ENCODE measurements at places on chromosomes 4 and X.

DNA sequence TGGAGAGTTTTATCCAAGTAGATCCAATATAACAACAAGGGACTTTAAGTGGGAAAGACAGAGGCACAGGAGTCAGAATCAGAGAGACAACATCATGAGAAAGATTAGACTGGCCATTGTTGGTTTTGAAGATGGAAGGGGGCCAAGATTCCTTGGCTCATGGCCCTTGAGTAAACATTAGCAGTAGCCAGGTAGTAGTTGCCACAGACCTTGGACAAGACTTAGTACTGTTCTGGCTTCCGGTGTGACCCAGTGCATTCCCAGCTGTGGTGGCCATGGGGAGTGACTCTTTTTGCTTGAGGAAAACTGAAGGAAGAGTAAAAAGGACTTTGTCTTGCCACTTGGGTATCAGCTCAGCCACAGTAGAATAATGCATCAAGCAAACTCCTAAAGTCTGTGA is 462.2 kb upstream of the CPXCR1 start:
- DNase-seq = no peak

GRCh38 chrX:124005228-124005627 is 43.7 kb downstream of the STAG2 start:
- no peak for DNase-seq

GRCh38 chrX:112613039-112613438 is 66.7 kb downstream of the LHFPL1 start:
- DNase-seq = no peak

- DNase-seq = no peak
These were observed 92.2 kb upstream of the GPR34 start for GRCh38 chrX:41596596-41596995.

- no peak for DNase-seq
These were observed 89.0 kb upstream of the NMU start for GRCh38 chr4:55725057-55725456.

GRCh38 chrX:49972328-49972860 is 50.0 kb downstream of the CLCN5 start:
- DNase-seq = no peak

GRCh38 chr4:98482503-98482846 is 175.9 kb downstream of the TSPAN5 start:
- no peak for DNase-seq

- no peak for DNase-seq
These were observed 26.4 kb downstream of the PRIMPOL start for GRCh38 chr4:184675821-184676492.

- no peak for DNase-seq
These were observed 450.8 kb upstream of the BOD1L1 start for GRCh38 chr4:14078326-14078725.

DNA sequence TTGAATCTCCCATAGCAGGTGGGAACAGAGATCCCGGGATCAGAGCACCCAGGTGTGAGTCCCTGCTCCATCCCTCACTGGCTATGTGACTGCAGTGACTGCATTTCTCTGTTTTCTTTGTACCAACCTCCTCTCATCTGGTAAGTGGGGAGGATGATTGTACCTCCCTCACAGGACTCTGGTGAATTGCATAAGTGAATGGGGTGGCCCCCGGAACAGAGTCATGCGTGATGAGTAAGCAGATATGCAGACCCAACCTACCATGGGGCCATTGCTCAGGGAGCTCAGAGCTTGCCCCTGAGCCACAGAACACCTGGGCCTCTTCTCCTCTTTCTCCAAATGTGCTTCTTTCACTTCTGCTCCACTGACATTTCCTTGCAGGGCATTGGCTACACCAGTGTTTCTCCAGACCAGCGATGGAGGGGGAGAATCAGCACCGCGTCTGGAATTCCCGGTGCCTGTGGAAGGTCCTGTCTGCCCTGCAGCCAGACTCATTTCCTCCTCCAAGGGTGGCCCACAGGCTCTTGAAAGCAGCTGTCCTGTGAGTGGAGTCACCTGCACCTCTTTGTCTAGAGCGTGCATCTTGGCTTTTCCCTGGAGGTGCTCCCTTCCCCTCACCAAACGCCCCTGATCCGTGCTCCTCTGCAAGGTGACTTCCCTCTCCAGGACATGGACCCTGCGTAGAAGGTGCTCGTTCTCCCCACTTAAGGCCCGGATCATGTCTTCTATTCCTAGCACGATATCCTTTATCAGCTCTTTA is 30.0 kb downstream of the C4orf50 start:
- no peak for DNase-seq

DNA sequence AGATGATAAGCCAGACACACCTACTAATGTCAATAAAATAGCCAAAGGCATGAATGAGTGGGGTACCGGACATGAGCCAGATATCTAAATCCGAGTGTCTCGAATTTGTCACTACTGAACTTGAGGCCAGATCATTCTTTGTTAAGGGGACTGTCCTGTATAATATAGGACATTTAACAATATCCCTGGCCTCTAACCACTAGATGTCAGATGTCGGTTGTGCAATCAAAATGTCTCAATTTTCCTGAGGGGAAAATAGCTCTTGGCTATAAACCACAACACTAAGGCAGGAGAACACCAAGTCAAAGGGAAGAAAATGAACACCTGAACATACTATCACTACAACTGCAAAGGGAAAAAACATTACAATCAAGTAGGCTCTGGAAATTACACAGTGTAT is 154.5 kb downstream of the GPM6A start:
- no peak for DNase-seq

DNA sequence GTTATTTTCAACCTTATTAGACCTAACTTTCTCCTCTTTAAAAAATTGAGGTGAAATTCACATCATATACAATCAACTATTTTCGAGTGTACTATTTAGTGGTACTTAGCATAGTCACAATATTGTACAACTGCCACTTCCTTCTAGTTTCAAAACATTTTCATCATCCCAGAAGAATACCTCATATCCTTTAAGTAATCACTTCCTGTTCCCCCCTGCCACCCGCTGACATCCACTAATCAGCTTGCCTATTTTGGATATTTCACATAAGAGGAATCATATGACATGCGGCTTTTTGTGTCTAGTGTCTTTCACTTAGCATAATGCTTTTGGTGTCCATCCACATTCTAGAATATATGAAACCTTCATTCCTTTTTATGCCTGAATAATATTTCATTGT is 10.0 kb upstream of the PPA2 start:
- no peak for DNase-seq

- DNase-seq = no peak
These were observed 229.6 kb downstream of the OPHN1 start for GRCh38 chrX:68203646-68204045.

DNA sequence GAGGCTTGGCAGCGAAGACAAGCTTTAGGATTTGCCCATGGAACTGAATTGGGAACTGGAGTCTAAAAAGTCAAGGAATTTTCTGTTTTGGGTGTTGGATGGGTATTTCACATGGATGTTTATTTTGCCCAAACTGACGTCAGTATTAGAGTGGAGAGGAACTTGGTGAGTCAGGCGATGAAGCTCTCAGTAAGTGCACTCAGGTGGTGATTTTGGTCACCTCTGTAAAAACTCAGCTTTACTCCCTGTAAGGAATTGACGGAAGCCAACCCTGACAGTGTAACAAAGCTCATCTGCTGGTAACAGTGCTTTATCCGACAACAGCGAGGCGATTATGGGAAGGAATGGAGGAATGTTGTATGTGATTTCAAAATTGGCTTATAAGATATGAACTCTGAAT is 77.0 kb upstream of the PGRMC2 start:
- DNase-seq = no peak

DNA sequence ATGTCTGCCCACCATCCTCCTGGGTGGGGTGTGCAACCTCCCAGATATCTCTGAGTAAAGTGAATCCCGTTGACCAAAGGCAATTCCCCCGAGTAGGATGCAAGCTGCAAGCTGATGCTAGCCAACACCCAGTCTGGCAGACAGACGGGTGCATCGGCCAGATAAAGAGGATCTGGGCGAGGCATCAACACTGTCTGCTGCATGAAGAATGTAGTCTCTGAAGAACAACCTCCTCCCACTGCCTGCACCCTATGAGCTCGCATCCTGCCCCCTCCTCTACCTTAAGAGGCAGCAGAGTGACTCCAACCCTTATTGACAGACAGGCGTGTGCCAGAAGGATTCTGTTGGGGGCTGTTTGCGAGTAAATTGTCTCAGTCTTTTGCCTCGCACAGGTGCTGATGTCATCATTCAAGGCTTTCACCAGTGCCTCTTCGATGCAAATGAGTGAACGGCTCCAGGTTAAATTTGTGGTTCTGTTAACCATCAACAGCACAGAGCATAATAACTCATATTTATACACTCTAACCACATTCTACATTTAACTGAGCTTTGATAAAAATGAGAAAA is 546.9 kb downstream of the BCOR start:
- no peak for DNase-seq

DNA sequence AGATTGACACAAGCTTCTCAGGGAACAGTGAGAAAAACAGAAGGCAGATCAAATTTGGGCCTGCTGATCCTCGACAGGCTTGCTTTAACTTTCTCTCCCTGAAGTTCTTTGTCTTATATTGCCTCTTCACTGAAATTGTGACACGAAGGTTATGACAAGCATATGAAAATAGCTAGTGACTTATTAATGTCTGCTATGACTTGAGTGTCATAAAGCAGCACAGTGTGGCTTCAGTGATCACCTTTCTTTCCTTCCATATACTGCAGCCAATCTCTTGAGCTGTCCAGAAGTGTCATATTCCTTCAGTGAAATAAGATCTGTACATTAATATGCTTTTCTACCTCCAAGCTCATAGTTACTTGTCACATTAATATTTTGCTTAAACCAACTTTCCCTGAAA is 870.2 kb downstream of the C4orf33 start:
- no peak for DNase-seq

GRCh38 chr4:25320336-25320735 is 7.8 kb downstream of the ZCCHC4 start:
- peak; percentile 32 for DNase-seq

DNA sequence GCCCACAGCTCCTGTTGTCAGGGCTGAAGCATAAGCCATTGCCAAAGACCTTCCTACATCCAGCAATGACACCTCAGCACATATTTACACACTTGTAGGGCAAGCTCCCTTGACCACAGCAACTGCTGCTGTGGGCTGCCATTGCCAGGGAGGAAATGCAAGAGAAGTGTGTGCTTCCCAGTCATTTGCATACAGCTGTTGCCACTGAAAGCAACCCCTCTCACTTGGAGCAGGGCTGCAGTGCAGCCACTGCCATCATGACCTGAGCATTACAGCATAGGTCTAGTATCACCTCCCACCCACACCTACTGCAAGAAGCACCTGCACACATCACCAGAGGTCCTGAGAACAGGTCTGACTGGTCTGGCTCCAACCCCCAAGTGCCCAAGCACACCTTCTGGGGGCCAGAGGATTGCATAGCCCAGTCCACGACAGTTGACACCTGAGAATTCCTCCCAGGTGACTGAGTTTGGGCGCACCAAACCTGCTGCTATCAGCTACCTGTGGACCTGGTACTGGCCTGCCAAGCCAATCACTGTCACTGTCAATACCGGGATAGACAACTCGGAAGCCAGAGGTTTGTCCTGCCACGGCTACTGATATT is 636.5 kb upstream of the SLIT2 start:
- no peak for DNase-seq

DNA sequence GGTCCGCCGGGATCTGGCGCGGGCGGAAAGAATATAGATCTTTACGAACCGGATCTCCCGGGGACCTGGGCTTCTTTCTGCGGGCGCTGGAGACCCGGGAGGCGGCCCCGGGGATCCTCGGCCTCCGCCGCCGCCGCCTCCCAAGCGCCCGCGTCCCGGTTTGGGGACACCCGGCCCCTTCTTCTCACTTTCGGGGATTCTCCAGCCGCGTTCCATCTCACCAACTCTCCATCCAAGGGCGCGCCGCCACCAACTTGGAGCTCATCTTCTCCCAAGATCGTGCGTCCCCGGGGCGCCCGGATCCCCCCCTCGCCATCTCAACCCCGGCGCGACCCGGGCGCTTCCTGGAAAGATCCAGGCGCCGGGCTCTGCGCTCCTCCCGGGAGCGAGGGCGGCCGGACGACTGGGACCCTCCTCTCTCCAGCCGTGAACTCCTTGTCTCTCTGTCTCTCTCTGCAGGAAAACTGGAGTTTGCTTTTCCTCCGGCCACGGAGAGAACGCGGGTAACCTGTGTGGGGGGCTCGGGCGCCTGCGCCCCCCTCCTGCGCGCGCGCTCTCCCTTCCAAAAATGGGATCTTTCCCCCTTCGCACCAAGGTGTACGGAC is 482 bp upstream of the SHOX start:
- no peak for DNase-seq

DNA sequence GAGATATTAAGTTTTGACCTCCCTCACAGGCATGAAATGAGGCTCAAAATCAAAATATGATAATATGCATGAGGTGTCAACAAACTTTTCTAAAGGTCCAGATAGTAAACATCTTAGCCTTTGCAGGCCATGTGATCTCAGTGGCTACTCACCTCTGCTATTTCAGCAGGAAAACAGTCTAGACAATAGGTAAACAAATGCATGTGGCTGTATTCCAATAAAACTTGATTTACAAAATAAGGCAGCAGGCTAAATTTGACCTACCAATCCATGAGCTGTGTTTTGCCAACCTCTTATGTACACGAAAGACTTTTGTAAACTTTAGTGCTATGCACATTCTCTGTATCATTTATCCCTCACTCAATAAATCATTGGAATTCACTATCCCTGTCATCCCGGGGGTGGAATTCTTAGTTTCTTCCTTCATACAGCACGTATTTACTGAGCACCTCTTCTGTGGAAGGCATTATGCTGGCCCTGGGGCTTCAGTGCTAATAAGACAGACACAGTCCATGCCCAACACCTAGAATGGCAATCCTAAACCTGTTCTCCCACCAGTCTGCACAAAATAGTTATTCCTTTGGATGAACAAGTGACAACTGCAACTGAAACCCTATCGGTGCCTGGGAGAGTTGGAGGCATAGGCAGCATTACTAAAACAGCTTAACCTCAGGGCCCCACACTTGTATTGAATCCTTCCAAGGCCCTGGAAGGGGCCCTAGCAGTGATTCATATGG is 19.9 kb downstream of the MAGEB17 start:
- DNase-seq = no peak

DNA sequence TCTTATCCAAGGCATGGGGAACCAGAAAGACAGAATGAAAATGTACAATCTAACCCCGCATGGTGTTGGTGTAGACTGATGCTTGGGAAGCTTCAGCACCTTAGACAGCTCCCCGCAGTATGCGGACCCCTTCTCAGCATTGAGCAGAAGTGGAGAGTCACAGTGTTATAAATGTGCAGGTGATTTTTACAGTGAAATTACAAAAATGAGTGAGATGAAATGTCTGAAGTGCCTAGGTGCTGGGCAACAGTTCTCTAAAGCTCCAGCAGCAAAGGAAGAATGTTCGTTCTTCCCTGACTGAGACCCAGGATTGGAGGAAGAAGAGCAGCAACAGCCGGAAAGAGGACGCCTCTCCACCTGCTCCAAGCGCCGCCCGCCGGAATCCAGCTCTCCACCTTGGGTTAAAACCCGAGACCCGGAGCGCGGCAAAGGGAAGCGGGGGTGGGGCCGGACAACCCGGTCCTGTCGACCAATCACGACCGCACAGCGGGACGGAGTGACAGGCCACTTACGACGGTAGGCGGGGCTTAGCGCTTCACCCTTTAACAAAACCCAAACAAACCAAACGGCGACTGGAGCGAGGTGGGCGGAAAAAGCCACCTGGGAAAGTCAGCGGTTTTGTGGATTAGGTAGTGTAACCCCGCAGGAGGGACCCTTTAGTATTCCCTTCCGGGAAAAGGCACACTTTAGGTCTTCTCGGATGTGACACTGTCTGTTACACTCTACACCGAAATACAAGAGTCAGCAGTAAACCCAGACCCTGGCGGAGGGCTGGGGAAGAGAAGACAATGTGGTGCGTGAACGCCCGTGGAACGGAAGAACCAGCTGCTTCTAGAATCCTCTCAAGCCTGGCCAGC is at the start of gene GLRA3:
Gene GLRA3 (minus strand): TSS at position 403 of the 857 bp plus-strand sequence. CDS start 436 bp downstream, outside the sequence.
- peak; percentile 15 for DNase-seq
